ENCODE measurements at places on chromosomes 4 and X.
A peak's percentile ranks its signal among the peaks of the same experiment; 100 is the strongest.

DNA sequence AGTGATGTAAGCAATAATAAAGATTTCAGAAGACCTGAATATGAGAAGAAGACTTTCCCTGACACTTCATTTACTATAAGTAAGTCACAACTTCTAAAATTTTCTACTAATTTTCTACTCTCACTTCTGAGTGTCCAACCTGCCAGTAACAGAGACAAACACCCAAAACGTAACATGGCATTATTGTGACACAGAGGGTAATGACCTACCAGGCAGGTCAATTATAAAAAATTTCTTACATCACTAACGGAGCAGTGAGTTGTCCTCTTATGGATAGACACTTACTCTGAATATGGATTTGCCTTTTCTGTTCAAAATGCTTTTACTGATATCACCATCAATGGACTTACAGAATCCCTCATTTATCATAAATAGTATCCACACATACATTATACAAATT is 405.9 kb upstream of the MAGEB16 start:
- DNase-seq, result no peak

- no peak for DNase-seq
These were observed 308.0 kb downstream of the DHRSX start for GRCh38 chrX:2192584-2193272.

DNA sequence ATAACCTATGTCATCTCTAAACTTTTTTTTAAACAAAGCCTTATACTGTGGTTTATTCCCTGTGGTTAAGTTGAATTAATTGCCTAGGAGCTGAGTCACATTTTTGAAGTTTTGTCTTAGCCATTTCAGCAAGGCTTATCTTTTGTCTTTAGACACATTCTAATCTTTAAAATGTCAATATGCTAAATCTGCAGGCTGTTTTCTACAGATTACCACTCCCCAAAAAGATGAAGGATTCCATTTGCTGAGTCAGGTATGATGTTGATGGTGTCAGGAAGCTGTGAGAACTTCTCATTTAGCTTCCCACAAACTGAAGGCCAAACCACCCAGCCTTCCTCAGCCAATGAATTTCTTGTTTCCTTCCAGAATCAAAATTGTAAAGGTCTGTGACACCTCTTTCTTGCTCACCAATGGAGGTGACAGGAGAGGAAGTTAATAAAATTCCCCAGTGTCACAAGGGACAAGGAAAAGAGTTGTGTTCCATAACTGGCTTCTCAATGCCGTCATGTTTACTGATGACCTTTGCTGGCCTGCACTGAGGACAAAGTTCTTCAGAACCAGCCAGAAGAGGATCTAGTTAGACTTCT is 3.7 kb upstream of the CXCL6 start:
- no peak for DNase-seq

GRCh38 chrX:140804292-140804691 is 94.7 kb downstream of the LINC00632 start:
- DNase-seq, result no peak

DNA sequence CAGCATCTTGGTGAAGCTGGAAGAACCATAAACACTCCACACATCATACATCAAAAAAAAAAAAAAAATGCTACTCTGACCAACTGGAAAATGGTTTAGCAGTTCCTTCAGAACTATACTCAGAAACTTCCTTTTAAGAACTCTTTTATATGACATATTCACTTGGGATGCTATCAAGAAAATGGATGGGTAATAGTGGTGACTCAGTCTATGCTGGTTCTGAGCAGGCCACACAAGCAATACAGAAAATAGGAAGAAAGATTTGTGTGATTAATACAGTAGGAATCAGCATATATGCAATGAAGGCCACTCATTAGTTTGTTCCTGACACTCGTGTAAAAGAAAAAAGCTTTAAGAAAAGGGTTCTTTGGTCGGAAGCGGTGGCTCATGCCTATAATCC is 123.5 kb upstream of the FAT4 start:
- DNase-seq, result no peak

DNA sequence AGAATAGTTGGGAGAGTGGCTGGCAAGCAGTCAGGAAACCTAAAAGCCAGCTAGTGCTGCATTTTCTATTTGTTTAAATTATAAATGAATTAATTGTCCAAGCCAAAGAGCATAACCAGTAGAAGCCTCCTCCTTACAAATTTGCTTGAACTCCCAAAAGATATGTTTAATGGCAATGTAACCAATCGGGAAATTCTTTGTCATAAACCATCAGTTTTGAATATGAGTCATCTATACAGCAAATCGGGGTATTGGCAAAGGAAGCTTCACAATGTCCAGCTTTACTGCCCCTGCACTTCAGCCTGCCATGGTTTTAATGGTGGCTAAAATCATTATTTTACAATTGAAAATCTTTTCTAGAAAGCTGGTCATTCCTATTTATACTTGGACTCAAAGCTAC is 216.6 kb downstream of the SHROOM3 start:
- no peak for DNase-seq

DNA sequence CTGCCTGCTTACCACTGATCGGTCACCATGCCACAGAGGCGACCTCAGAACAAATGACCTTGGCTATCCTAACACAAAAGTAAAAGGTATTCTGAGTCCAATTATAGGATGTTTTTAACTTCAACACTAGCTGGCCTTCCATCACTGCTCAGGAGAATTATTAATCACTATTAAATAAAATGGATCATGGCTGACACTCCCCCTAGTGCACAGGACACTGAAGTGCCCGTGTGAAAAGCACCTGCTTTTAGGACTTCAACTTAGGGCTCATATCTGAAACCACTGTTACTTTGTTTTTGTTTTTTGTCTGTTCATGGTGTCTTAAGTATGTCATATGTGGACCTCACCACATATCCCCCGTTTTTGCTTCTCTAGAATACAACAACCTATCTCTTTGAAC is 33.9 kb downstream of the STX18 start:
- DNase-seq, result no peak

DNA sequence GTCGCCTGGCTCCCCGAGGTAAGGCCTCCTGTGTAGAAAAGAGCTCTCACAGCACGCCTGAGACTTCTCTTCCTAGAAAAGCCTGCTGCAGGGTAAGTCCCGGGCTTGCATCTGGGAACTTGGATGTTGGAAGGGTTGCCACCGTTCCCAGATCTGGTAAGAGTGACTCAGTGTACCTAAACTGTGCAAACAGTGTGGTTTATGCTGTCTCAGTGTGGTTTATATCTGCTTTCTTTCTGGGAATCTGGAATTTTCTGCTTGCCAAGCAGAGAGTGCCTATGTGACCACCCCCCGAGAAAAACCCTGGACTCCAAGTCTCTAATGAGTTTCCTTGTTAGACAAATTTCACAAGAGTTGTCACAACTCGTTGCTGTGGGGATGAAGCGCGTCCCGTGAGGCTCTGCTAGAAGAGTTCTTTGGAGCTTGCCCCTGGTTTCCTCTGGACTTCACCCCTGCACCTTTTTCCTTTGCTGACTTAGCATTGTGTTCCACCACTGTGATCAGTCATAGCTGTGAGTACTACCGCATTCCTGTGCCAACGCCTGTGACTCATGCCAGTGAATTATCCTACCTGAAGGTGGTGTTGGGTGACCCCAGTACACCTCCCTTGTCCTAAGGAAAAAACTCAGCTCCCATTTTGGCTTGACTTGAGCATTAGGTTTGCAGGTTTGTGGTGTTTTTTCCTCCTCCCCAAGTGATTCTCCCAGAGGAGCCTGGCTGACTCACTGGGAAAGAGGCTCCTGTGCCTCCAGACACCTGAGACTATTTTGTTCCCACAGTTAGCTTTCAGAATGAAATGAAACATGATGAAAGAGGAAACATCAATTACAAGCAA is 14.5 kb downstream of the SLC2A9 start:
- DNase-seq, result no peak

DNA sequence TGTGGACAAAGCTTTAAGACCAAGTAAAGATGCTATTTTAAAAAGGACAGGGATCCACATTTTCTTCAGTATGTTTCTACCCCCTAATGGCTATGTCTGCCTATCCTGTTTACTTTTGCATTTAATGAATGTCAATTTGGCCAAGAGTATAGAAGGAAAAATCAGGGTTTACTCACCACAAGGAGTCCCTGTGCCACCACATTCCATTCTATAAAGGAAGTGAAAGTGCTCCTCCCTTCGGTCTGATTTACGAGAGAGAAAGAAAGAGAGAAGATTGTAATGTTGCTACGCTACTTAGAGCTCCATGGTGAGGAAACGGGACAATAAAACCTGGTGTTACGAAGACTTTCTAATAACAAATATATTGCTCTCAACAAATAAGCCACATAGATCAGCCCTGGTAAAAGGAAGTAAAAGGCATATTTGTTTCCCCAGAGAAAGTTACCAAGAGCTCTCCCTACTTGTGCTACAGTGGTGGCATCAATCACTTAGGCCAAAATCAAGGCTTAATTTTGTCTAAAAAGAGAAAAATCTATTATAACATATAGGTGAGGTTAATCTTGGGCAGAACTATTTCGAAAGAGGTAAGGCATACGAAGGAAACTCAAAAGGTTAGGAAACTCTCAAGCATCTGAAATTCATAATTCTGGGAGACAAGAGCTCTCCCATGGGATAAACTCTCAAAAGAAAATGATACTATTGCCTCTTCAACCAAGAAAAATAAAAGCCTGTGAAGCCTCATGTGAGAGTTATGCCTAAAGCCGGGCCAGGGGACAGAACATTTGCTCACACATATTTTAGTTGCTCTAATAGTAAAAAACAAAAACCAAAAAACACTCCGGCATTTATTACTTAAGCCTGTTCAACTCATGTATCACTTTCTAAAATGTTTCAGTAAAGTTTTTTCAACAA is 29.5 kb downstream of the TAPT1 start:
- no peak for DNase-seq

DNA sequence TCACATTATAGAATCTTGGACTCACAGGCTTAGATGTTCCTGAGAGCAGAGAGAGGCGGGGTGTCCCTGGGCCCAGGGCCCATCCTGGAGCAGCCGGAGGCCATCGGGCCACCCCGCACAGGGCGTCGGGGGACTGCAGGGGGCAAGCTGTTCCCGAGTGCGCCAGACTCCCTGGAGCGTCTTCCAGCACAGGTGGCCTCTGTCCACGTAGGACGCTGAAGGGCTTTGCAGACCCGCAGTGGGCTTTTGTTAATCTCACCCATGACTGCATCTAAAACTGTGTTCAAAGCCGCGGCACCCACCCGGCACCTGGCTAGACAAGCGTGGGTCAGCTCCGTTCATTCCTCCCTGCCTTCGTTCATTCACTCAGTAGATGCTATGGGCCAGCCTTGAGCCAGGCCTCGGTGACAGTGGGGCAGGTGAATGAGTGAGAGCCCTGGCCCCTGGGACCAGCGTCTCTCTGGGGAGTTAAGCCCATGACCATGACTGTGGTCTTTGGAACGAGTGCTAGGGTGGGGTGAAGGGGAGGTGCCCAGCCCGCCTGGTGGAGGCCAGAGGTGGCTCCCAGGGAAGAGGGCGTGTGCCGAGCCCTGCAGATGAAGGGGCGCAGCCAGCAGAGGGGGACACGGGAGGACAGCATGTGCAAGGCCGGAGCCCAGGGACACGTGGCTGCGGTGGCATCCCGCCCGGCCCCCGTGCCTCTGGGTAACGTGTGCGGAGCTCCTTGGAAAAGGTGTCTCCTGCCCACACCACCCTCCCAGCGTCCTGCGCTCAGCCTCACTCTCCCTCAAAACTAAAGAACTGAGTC is 98.3 kb downstream of the HMX1 start:
- no peak for DNase-seq

GRCh38 chr4:40980318-40980883 is 230.6 kb downstream of the NSUN7 start:
- no peak for DNase-seq

DNA sequence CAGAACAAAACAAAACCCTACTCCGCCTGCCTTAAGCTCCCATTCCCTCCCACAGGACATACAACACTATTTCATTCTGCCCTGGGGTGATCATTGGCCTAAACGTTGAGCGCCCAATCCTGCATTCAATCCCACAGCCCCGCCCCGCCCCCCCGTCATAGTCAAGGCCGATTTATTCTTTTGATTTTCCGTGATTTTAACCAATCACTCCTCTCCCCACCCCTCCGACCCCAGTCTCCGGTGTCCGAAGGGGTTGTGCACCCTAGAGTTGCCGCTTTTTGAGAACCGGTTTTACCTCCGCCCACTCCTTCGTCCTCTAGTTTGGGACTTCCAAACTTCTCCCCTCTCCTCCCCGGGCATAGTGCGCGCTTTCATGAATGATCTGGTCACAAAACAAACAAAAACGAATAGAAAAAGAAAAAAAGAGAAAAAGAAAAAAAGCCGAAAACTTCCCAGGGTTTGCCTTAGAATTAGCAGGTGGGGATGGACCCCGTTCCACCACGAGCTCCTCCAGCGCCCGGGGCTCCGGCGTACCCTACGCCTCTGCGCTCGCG is 446 bp upstream of the UBE2A start:
- DNase-seq, result no peak

GRCh38 chrX:11478911-11479310 is 185.7 kb downstream of the AMELX start:
- DNase-seq, result no peak

DNA sequence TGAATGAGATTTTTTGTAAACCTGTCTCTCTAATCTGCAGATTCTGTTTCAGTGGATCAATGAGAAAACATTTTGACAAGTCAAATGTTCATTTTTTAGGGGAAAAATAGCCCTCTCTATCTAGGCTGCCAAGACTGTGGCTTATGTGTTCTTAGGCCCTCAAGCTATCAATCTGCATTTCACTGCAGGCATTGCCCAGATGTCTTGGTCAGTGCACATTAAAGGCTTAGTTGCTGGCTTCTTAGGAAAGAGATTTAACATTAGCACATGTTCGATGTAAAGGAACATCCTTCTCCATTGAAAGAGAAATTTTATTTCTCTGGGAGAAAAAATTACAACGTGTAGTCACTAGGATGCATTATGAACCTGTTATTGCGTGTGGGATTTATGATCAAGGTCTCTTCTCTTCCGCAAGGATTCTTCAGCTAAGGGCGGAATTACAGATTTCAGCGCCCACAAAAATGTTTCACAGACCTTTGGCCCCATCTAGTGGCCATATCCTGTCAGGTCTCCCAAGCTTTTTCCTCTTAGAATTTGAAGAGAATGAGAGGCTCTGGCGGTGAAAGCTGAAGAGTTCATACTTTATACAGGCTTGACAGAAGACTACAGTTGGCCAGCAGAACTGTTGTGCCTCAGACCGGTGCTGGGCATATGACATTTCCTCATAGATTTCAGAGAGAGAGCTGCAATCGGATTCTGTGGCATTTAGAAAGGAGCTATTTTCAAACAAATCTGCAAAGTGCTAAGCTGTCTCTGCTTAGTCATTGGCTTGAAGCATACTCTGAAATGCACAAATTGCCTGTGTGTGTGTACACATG is 144.6 kb upstream of the NOCT start:
- DNase-seq, result peak; percentile 15

GRCh38 chr4:244471-244870 is 60.8 kb downstream of the ZNF732 start:
- DNase-seq, result peak; percentile 0

- no peak for DNase-seq
These were observed 28.3 kb upstream of the PGRMC2 start for GRCh38 chr4:128315756-128316520.

DNA sequence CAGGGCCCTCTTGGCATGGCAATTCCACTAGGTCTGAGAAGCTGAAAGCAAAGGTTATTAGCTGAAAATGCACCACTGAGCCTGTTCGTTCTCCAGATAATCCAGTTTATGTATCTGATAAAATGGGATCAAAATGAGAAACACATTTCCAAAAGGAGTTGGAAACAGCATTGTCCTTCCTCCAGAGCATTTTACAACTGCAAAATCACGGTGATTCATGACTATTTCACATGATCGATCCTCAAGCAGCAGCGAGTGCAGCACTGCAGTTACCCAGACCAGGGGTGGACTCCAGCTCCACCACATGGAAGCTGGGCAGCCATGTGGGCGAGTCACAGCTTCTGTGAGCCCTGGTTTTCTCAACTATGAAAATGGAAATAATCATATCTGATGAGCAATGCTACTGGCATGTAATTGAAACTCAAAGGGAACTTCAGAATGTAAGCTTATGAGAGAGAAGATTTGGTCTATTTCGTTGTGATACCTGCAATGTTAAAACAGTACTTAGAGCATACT is 78.7 kb upstream of the MSX1 start:
- no peak for DNase-seq
